ENCODE measurements at places on chromosomes 11 and 22.

- no peak for DNase-seq
Observed at GRCh38 chr11:15975742-15976141, 380.6 kb downstream of the SOX6 start.

DNA sequence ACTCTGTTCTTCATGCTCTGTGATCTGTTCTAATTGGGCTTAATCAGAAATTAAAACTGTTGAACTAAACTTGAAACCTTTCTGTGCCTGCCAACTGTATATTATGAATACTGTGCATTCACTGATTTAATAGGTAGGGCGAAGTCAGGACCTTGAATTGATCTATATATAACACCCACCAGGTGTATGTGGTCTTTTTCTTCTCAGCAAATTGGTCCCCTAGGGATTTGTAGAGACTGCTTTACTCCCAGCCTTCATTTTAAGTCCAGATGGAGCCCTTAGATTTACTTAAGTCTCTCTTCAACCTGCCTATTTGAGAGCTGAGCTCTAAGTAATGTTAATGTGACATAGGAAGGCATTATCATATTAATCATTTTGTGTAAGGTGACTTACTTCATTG is 257.5 kb downstream of the TMEM135 start:
- peak; percentile 24 for DNase-seq

GRCh38 chr11:85665733-85666132 is 804 bp upstream of the CREBZF start:
- DNase-seq = peak; percentile 33

GRCh38 chr11:57499413-57499982 is 16.0 kb downstream of the SLC43A1 start:
- peak; percentile 91 for DNase-seq

- peak; percentile 50 for DNase-seq
Observed at GRCh38 chr11:113119966-113120736, 158.9 kb downstream of the NCAM1 start.

- DNase-seq = no peak
Observed at GRCh38 chr11:77705195-77705875, 67.7 kb upstream of the CLNS1A start.

- DNase-seq = no peak
Observed at GRCh38 chr11:356610-357009, 12.7 kb upstream of the B4GALNT4 start.

GRCh38 chr22:47806894-47807293 is 1044.4 kb downstream of the TBC1D22A start:
- DNase-seq = no peak

- DNase-seq = no peak
Observed at GRCh38 chr11:129440028-129440713, 64.5 kb downstream of the BARX2 start.

- peak; percentile 58 for DNase-seq
Observed at GRCh38 chr11:64482588-64482987, 108.4 kb upstream of the SLC22A12 start.

DNA sequence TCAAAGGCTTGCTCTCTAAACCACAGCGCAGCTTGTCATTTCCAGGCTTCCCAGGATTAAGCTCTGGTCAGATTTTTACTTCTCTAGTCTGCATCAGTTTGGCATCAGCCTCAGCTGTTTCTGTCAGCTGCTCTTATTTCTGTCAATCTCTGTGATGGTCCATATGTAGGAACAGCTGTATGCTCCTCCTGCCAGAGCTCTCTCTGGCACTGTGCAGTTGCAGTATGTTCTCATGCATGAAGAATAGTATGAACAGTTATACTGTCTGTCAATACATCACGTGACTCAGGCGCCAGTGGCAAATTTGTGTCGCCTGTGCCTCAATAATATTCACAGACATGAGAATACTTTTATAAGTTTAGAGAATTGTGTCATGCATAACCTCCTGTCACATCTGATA is 6.7 kb downstream of the OR6M1 start:
- peak; percentile 95 for DNase-seq

DNA sequence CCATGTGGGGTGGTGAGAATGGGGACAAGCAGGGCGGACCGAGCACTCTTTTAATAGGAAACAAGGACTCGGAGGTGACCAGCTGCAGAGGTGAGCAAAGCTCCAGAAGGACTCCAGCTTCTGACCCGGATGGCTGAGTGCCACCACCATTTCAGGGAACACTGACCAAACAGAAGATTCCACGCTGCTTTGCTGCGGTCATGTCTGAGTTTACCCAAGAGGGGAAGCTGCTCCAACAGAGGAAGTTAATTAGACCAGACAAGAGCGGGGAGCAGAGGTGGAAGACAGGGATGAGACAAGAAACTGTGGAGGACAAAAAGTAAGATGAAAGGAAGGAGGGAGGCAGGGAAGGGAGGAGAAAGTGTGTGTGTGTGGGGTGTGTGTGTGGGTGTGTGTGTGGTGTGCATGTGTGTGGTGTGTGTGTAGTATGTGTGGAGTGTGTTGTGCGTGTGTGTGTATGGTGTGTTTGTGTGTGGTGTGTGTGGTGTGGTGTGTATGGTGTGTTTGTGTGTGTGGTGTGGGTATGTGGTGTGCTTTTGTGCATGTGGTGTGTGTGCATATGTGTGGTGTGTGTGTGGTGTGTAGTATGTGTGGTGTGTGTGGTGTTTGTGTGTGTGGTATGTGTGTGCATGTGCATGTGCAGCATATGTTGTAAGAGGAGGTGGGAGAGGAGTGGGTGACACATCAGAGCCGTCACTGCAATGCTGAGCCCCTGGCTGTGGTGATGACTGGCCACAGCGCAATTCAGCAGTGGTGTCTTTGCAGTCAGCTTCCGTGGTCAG is 82.2 kb upstream of the AKIP1 start:
- no peak for DNase-seq

DNA sequence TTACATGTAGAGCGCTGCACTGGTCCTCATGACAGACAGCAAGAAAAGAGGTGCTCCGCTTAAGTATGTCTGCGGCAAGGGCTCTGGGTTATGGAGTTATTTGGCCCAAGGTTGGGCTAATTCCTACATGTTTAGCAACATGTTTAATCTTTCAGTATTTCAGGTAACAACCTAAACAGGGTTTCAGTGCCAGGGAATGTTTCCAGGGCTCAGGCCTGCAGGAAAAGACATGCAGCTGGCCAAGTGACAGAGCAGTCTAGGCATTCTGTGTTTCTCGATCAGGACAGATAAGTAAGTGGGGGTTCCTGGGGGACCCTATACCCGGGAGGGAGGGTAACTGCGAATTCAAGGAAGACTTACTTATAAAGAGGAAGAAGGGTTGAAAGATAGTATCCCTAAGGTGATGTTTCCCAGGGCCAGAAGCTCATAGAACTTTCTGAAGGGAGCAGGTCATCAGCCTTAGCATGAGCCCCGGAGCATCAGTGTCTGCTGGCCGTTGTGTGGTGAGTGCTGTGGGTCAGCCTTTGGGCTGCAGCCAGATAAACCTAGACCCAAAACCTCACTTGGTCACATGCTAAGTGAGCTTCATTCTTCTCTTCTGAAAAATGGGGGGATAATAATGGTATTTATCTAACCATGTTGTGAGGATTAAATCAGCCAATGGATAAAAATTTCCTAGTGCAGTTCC is 18.4 kb downstream of the KCNJ5 start:
- DNase-seq = no peak

DNA sequence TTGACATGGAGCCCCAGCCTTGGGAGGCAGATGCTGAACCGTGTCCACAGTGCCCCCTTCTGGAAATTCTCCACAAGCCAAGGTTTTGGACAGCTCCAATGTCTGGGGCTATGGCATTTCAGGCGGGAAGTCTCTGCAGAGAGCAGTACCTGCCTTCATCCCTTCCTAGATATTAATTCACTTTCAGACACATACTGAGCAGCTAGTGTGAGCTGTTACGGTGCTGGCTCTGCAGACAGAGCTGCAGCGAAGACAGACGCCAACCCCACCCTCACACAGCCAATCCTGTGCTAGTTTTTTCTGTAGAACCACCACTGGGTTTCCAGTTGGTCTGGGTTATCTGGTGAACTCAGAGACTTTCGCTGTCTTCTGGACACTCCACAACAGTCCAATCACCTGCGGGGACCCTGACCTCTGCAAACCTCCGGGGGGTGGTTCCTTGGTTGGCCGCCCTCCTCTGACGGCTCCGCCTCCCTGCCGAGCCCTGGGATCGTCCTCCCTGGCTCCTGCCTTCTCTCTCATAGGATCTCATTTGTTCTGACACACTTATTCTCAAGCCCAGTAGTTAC is 9.1 kb downstream of the LMF2 start:
- DNase-seq = peak; percentile 30

DNA sequence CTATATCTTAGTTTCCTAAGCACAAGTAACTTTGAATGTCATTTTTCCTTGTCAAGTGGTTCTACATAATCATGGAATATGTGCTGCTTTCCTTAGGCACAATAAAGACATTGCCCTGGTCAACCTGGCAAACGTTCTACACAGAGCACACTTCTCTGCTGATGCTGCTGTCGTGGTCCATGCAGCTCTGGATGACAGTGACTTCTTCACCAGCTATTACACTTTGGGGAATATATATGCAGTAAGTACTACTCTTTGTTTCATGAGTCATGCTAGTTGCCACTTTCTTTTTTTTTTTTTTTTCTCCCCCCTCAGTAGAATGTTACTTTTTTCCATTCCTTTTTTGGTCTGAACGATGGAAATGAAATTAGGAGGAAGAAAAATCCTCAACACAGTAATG is 38.5 kb downstream of the TTC17 start:
- DNase-seq = no peak

GRCh38 chr11:110407315-110407714 is 22.4 kb upstream of the FDX1 start:
- DNase-seq = no peak

DNA sequence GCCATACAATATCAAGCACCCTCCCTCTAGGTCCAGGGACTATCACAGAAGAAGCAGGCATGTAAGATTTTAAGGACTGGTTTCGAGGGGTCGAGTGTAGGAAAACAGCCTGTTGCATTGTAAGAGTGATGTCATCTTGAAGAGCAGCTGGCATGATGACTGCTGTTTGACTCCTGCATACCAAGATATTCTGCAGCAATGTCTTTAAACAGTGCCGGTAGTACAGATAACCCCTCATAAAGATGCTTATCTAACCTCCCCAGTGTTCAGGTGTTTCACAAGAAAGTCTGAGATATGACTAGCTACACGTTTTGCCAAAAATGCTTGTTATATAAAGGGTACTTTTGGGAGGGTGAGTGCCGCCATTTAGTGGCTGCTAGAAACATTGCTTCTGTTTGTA is 12.0 kb downstream of the FAM111A start:
- DNase-seq = no peak

DNA sequence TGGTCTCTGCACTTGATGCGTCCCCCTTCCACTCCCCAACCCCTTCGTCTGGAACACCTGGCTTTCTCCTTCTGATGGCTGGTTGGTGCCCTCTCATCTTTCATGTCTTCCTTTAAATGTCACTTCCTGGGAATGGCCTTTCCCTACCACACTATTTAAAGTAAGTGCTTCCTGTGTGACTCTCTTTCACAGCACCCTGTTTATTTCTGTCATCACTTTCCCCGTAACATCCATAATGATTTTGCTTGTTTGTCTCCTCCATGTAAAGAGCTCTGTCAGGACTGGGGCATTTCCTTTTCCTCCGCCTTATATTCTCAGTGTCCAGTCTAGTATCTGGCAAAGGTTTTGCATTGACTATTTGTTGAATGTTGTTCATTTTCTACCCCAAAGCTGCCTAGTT is 143.0 kb downstream of the DBX1 start:
- no peak for DNase-seq

GRCh38 chr22:46214616-46215015 is 35.5 kb downstream of the CDPF1 start:
- DNase-seq = no peak

DNA sequence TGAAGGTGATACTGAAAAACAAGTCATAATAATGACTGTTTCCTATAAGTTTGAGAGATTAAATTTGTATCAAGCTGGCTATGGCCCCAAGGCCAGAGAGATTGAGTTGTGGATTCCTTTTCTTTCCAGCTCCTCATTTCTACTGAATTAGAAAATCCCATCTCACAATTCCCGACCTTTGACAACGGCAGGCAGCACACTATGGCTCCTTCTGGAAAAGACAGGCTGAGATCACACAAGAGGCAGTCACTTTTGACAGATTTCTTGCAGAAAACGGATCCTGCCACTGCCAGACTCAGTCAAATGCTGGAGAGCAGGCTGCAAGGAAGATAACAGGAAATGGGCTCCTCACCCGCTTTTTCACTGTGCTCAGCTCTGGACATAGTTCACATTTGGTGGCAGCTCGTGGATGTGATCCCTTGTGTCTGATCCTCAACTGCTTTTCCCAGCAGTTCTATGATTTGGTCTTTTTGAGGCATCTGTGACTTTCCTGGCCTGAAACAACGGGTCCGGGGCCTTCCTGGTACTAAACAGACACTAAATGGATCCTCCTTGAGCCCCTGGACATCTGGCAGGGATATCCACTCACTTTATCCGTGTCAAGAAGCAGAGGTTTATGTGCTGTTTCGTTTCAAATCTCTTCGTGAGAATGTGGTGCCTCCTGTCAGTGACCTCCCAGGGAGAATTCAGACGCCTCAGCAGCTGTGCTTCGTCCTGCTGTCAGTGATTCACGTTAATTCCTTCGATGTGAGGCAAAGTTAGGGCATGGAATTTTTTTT is 26.1 kb upstream of the RTL6 start:
- DNase-seq = no peak

DNA sequence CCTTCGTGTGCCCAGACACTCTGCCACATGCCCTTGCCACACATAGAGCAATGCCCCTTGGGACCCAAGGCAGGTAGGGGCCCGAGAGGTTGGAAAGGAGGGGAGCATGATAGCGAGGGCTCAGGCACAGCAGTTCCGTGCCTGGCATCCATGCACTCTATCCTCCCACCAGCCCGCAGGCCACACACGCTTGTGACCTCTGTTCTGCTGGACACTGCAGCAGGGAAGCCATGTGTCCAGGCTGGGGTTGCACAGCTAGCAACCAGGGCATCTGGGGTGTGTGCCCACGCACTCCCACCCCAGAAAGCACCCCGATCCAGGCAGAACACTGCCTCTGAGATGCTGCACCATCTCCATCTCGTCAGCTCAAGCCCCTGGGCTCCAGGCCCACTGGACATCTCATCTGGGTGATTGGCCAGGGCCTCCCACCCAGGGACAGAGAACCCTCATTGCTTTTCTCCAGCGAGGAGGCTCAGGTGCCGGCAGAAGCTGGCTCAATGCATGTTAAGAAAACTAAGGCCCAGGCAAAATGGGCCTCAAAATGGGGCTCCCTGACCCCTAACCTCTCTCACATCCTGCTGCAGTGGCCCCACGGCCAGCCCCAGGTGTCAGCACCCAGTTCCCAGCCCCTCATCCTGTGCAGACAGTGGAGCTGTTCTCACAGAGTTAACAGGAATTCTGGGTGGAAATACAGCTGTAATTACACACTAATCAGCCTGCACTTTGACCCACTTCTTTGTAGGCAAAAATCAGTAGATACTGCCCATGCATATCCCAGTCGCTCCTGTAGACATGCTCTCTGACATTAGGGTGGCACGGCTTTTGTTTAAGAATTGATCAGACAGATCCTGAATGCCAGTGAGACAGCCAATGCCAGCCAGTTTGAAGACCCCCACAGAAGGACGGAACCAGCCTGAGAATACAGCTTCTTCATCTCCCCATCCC is 173.9 kb upstream of the B3GAT1 start:
- no peak for DNase-seq

DNA sequence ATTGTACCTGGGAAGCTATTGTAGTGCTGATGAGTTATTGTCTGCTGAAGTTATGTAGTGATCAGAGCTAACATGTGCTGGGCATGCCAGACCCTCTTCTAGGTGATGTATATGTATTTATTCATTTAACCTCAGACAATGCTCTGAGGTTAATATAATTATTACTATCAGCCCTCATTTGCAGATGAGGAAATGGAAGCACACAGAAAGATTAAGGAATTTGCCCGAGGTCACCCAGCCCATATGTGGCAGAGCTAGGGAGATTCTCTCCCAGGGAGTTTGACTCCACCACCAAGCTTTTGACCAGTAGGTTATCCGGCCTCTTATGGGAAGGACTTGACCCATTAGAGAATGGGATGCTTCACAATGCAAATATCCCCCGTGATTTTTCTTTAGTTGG is 114.2 kb upstream of the NAV2 start:
- no peak for DNase-seq
